Right lobe of liver (tissue), 6 donors: ENCODE measurements at places on chromosomes 13 and 19.

- DNase-seq = no peak
Observed at GRCh38 chr19:5978606-5979552, 939 bp upstream of the RANBP3 start.

GRCh38 chr19:28208745-28209144, 1004.2 kb downstream of the UQCRFS1 start:
- no peak for DNase-seq

GRCh38 chr13:94256721-94257120, 222.8 kb downstream of the DCT start:
- no peak for DNase-seq

DNA sequence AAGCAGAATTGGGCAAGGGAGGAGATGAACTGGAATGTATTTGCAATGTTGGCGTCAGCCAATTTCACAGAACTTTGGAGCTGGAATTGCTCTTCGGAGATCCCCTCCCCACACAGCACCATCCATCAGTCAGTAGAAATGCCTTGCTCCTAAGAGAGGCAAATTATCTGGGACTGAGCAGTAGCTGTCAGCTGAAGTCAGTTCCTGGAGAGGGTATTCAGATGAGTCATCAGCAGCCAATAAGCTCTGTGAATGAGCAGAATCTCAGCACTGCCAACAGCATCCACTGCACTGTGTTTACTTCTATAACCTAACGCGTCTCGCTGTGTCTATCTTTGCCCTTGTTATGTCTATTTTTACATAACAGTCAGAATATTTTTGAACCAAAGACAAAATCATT, 213.7 kb downstream of the SLITRK5 start:
- no peak for DNase-seq

DNA sequence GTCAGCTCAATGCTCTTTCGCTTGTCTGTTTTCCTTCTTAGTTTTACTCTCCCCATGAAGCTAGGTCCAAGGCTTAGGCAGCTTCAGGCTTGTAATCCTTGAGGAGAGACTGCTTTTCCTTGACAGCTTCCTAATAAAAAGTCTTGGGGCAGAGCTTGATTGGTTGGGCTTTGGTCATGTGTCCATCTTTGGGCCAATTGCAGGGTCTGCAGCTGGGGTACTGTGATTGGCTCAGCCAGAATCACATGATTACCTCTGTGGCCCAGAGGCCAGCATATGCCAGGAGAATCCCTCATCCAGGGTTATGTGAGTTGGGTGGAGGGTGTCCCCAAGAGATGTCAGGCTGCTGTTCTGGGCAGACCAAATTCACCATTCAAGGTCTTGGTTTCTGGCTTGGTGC, 8.1 kb downstream of the KLK1 start:
- DNase-seq = no peak

DNA sequence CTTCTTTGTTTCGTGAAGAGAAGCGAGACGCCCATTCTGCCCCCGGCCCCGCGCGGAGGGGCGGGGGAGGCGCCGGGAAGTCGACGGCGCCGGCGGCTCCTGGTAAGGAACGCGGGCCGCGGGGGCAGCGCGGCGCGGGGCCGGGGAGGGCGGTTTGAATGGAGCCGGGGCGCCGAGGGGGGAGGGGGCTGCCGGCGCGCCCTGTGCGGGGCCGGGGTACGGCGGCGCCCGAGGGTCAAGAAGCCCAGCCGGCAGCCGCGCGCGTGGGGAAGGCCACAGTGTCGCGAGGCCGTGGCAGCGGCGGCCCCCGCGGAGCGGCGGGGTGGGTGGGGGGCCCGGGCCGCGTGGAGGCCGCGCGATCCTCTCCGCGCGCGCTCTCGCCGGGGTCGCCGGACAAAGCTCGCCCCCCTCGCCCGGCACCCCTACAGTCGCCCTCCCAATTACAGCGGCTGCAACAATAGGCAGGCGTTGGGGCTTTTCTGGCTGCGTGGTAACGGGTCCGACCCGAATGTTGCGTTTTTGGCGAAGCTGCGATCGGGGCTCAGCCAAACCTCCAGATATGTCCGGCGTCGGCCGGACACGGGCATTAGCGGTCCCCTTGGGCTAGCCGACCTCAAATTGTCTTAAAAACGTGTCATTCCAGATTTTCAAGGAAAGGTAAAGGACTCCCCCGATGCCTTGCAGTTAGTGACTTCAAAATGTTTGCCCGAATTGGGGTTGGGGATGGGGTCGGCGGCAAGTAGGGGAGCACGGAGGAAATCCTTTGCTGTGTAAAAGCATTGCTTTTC, 437 bp downstream of the SMARCA4 start:
- DNase-seq = no peak

- no peak for DNase-seq
Observed at GRCh38 chr19:11674067-11674492, 64.7 kb downstream of the ZNF823 start.

- DNase-seq = no peak
Observed at GRCh38 chr19:13781547-13781946, 7.3 kb downstream of the C19orf53 start.

- DNase-seq = no peak
Observed at GRCh38 chr13:79803989-79804388, 323.0 kb downstream of the NDFIP2 start.

- no peak for DNase-seq
Observed at GRCh38 chr13:50162001-50162400, 146.8 kb downstream of the KCNRG start.

DNA sequence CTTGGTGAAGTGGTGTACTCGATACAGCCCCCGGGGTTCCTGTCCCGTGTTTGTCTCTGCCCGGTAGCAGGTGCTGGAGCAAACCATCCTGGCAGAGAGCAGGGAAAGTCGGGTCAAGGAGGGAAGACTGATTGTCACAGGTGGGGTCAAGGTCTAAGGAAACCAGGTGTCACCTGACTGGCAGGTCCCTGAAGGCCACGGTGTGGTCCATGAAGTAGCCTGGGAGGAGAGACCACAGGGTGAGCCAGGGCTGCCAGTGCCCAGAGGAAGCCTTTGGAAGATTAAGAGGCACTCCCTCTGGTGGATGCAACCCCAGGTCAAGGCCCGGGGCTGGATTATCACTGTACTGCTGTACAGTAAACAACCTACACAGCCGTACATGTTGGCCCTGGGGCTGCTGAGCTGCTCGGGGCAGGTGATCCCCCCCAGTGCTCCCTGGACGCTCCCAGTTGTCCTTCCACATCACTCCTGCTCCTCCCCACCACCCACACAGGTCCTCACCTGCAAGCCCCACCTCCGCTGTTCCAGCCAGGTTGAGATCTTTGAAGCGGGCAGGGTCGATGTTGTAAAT, 6.0 kb upstream of the CCER2 start:
- DNase-seq = peak; percentile 50

DNA sequence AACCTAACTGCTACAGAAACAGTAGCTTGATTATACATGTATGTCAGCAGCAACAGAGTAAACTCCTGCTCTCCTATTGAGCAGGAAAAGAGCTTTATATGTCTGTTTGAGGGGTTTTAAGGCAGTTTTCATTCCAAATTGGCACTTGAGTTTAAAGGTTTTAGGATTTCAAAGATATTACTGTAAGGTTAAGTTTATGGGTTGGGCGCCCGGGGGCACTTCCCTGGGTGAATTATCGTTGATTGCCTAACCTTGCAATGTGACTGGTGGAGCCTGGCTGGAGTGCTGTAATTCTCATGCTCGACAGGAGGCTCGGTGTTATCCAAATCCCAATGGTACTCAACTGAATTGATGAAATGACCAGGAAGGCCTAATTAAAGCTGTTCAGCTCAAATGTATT, 1586.1 kb downstream of the OLFM4 start:
- no peak for DNase-seq

- no peak for DNase-seq
Observed at GRCh38 chr19:1914826-1915341, 9.7 kb downstream of the ADAT3 start.

DNA sequence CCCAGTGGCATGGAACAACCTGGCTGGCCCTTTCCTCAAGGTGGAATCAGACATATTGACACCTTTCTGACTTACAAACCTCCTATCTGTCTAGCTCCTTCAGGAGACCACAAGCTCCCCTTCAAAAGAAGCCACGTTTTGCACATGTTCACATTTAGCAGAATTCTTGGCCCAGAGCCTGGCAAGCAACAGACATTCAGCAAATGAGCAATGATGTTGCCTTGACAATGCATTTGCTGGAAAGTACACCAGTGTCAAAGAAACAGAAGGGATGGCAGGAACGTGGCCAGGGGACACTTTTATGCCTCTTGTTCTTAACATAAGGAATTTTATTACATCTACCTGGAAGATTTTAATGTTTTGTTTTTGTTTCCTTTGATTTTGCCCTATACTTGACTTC, 85.5 kb upstream of the FGF14 start:
- no peak for DNase-seq

- no peak for DNase-seq
Observed at GRCh38 chr13:27708325-27708724, 84.0 kb upstream of the GSX1 start.

DNA sequence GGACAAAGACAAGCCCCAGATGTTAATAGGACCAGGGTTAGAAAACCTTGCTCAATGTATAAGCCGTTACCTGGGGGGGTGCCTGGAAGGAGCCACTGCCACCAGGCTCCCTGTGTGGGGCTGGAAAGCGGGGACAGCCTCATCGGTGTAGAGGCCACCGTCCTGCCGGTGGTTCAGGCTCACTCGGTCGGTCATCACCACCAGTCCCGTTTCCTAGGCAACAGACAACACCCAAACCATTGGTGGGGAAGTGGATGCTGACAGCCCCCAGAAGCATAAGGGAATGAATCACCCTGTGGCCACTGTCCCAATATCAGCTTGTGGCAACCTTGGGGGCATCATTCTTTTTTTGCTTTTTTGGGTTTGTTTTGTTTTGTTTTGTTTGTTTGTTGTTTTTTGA, 55.8 kb downstream of the CPAMD8 start:
- no peak for DNase-seq

- DNase-seq = no peak
Observed at GRCh38 chr19:50551715-50552187, 16.5 kb downstream of the LRRC4B start.

GRCh38 chr13:93534181-93534700, 307.6 kb downstream of the GPC6 start:
- DNase-seq = peak; percentile 14

GRCh38 chr19:4815426-4816201, 15.9 kb downstream of the TICAM1 start:
- peak; percentile 92 for DNase-seq
